ENCODE measurements at places on chromosomes 4 and X.
A peak's percentile ranks its signal among the peaks of the same experiment; 100 is the strongest.

GRCh38 chr4:127069675-127070074 lies 563.1 kb upstream of the INTU start:
- DNase-seq, result no peak

GRCh38 chr4:173532725-173533511 lies 2.9 kb upstream of the HAND2 start:
- no peak for DNase-seq

- DNase-seq, result no peak
These were observed 75.7 kb downstream of the RBM47 start for GRCh38 chr4:40553995-40554394.

GRCh38 chr4:157701695-157701994 lies 471.2 kb downstream of the GASK1B start:
- DNase-seq, result no peak

GRCh38 chr4:168293386-168293975 lies 25.1 kb downstream of the DDX60 start:
- DNase-seq, result no peak

- no peak for DNase-seq
These were observed 173.6 kb downstream of the HHIP start for GRCh38 chr4:144819591-144819990.

DNA sequence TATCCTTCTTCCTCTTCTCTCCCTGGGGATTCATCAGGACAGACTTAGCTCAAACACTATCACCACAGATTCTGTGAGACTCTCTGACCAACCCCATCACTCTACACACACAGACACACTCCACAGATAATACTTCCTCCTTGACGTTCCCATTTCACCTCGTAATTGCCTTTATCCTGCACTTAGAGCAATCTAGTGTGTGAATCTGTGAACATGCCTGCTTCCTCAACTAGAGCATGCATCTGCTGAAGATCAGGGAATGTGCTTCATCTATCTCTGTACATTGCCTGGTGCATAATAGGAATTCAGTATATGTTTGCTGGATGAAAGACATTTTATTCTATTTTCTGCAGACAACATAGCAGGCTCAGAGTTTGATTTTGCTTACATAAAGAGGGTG lies 25.1 kb upstream of the HS6ST2 start:
- no peak for DNase-seq

DNA sequence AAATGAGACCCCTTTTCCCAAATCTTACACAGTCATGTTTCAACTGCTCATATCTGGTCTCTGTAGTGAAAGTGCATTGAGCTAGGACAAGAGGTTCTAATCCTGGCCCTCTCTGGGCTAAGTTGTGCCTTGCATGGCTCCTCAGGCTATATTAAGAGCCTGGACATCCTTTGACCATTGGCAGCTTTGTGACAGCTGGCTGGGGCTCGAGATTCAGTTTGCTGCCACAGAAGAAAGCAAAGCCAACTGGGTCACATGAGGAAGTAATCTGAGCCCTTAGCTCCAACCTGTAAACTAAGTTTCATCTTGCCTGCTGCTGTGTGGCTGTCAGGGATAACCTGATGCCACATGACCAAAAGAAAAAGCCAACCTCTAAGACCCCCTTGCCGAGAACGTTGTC lies 51.8 kb upstream of the JADE1 start:
- DNase-seq, result no peak

GRCh38 chrX:39758791-39759525 lies 338.8 kb downstream of the BCOR start:
- DNase-seq, result no peak

DNA sequence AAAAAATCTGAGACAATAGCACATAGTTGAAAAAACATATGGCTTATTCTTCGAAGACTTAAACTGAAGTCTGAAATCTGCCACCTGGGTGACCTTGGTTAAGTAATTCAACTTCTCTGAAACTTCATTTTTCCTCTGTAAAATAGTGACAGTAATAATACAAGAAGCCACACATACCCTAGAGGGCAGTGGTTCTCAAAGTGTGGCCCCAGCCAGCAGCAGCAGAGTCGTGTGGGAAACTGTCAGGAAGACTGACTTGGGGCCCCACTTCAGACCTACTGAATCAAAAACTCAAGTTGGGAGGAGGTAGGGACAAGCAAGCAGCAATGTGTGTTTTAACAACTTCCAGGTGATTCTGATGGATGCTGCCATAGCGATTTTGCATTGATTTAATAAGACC lies 249.9 kb downstream of the HNRNPD start:
- no peak for DNase-seq

GRCh38 chr4:182975806-182976205 lies 58.6 kb upstream of the DCTD start:
- no peak for DNase-seq

DNA sequence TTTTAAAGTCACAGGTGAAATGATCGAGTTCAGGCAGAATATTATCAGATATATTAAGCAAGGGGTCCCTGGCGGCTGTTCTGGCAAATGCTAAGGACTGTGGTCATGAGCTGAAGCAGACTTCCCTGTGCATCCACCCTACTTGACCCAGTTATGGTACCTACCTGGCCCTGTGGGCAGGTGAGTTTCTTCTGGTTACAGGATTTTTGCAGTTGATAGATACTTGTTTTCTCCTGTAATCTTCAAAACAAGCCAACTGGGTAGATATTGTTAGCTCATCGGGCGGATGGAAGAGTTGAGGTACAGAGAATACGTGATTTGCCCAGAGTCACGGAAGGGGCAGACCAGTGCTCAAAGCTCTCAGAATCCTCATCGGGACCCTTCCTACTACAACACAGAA lies 18.5 kb upstream of the PROM1 start:
- DNase-seq, result no peak

DNA sequence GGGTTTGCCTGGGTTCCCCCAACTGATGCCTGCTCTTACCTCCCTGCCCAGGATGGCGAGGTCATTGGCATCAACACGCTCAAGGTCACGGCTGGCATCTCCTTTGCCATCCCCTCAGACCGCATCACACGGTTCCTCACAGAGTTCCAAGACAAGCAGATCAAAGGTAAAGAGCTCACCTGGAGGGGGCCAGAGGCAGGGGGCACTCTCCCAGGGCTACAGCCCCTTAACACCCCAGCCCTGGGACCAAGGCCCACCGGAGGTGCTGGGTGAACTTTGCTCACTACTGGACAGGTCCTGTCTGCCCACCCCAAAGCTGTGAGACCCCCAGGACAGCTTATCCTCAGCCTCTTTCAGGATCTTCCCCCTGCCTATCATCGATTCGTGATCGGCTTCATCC lies 24.5 kb downstream of the HTRA3 start:
- DNase-seq, result no peak

GRCh38 chr4:184421533-184422155 lies 52.7 kb downstream of the IRF2 start:
- DNase-seq, result no peak

- no peak for DNase-seq
These were observed 22.0 kb downstream of the ARHGAP24 start for GRCh38 chr4:85496933-85497332.

- no peak for DNase-seq
These were observed 1416.1 kb downstream of the PCDH7 start for GRCh38 chr4:32136081-32136787.

GRCh38 chr4:44351069-44351468 lies 97.5 kb downstream of the KCTD8 start:
- DNase-seq, result no peak

- DNase-seq, result no peak
These were observed 11.3 kb downstream of the CACNA1F start for GRCh38 chrX:49221868-49222267.

GRCh38 chrX:105647749-105648148 lies 174.6 kb upstream of the NRK start:
- no peak for DNase-seq

DNA sequence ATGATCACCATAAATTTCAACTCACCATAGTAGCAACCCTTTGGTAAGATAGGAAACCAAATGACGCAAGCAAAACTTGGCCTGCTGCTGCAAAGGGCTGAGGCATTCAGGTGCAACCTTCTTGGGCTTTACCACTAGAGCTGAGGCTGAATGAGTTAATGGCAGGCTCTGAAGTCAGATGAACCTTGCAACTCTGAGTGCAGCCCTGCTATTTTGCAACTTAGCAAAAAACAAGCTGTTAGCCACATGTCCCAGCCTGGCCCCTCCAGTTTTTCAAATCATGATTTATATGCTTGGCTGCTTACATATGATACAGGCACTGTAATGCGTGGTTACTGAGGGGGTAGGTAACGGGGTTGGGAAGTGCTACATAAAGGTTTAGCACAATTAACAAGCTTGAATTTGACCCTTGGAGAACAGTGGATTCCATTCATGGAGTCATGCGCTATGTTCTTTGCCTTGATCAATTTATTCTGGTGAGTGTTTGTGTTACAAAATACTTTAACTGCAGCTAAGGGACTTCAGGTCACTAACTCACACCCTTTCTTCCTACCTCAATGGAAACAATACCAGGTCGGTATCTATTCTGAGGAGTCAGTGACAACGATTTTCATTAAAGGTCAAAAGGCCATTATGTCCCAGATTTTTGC lies 80.5 kb upstream of the PPARGC1A start:
- no peak for DNase-seq

- peak; percentile 63 for DNase-seq
These were observed at the start of gene SGCB for GRCh38 chr4:52038103-52038912. SGCB (minus strand) TSS chr4:52038299; CDS start chr4:52038259, 40 bp downstream.

- DNase-seq, result no peak
These were observed 50.9 kb upstream of the ADRA2C start for GRCh38 chr4:3715061-3715854.

DNA sequence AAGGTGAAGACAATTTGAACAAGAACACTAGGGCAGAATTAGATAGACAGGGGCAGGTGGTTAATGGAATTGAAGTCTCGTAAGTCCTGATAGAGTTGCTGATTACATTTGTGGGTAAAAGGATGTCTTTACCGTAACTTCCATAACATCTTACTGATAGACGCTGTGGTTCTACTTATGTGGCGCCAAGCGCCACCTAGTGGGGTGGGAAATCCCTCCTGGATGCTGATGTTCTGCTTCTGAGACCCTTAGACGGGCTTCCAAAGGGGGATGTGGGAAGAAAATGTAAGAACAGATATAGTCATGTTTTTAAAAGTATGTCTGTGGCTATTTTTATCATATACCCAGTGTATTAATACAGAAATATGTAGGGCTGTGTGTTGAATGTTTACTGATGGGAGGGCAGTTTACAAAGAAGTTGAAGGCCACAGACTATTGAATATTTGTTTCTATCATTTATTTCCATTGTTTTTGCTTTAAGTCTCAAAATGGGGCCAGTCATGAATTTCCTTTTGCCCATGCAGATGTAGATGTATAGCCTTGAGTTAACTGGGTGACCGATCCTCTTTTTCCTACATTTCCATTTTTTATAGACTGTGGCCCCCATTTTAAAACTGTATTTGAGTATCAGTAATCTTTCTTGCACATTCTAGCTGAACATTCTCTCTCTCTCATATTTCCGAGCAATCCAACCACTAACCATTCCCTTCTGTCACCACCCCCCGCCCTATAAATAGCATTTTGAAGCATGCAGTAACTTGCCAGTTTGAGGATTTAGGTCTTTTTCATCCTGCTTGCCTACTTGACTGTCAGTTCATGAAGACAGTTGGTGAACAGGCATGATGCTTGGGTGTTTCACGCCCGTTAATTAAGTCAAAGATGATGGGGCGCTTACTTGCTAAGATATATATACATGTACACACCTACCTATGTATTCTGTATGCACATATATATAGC lies 12.1 kb upstream of the TLR8 start:
- peak; percentile 6 for DNase-seq

DNA sequence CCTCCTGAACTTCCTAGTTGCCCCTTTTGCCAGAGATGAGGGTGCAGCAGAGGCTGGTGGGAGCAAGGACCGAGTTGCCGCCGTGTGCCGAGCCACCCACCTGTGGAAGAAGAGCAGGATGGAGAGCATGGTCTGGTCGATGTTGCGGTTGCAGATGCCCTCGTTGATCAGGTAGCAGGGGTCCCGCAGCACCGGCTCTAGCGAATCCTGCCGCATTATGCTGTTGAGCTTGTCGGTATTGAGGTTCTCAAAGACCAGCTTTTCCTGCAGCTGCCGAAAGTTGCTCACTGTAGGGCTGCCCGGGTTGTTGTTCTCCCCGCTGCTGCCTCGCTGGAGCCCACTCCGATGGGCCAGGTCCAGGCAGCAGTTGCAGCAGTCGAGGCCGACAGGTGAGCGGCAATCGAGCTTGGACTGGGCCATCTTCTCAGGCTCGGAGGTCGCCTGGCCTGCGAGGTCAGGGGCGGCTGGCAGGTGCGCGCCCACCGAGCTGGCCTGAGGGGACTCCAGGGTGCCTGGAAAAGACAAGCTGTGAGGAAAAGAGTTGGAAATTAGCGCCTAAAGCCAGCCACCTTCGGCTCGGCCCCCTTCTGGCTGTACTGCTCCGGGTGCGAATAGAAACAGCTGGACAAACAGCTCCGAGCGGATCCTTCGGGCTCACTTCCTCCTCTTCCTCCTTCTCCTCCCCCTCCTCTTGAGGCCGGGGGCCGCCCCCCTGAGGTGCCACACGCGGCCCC lies 420 bp downstream of the TSC22D3 start:
- no peak for DNase-seq

GRCh38 chrX:41301438-41301824 lies 32.5 kb upstream of the DDX3X start:
- no peak for DNase-seq

GRCh38 chr4:57993944-57994343 lies 883.8 kb upstream of the IGFBP7 start:
- no peak for DNase-seq

- no peak for DNase-seq
These were observed 80.8 kb downstream of the ANKRD50 start for GRCh38 chr4:124631760-124632159.

DNA sequence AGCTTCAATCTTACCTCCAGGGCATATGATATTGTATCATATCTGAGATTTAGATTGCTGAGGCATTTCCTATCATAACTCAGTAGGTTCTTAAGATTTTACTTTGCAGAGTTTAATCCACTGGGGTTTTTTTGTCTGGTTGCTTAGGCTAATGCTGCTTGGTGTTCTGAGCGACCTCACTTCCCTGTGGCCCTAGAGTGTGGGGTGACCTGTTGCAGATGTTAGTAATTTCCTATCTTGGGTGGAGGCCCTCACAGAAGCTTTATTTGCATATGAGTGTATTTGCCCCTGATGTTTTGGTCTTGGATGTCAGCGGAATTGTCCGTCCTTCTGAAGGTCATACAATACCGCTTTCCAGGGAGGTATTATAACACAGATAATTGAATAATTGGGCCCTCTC lies 137.1 kb downstream of the NDST3 start:
- no peak for DNase-seq

DNA sequence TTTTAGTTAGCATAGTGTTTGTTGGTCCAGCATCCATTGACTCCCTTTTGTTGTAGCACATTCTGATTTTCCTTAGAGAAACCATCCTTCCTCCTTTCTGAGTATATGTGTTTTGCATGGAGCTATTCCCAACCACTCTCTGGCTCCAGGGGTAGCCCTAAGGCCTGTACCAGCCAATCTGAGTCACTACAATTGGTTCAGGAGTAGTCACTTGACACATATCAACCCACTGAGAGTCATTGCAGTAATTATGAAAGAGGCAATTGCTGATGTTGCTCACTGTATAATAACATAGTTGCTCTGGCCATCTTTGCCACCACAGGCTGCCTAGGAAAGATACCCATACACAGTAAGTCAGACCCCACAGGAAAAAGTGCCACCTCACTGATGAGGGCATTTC lies 71.2 kb upstream of the GRID2 start:
- DNase-seq, result no peak

GRCh38 chr4:68599150-68599549 lies 23.0 kb upstream of the UGT2B17 start:
- DNase-seq, result no peak
